Suppressor macrophage treated with lipopolysaccharide for 1 hour (primary cell): ENCODE measurements at places on chromosomes 6 and 20.

- no peak for DNase-seq
Observed at GRCh38 chr6:108697561-108698161, 136.9 kb downstream of the FOXO3 start.

- DNase-seq = no peak
Observed at GRCh38 chr20:40724566-40724965, 35.5 kb upstream of the MAFB start.

DNA sequence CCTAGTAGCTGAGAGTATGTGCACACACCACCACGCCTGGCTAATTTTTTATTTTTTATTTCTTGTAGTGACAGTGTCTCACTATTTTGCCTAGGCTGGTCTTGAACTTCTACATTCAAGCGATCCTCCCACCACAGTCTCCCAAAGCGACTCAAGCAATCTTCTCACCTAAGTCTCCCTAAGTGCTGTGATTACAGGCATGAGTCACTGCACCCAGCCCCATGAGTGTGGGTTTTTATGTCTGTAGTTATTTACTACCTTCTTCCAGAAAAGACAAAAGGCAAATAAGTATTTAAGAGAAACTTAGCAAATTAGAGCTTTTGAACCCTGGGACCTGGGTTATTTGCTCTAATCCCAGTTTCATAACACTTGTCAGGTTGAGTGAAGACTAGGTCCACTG is 92.3 kb upstream of the HCRTR2 start:
- DNase-seq = no peak

- DNase-seq = no peak
Observed at GRCh38 chr6:157527471-157527907, 146.5 kb downstream of the ZDHHC14 start.

- DNase-seq = no peak
Observed at GRCh38 chr6:107555449-107555848, 65.5 kb downstream of the SOBP start.

GRCh38 chr6:53852805-53853204 is 58.0 kb downstream of the LRRC1 start:
- no peak for DNase-seq
